Astrocyte (in vitro differentiated cells and primary cell): ENCODE measurements at places on chromosomes 6 and 20. TPM values are rescaled to one million over a fixed set of nuclear protein-coding genes. Genes with fewer than 3 reads are reported as not detected.
A peak's percentile ranks its signal among the peaks of the same experiment; 100 is the strongest.

GRCh38 chr6:118708744-118709143 lies 57.4 kb upstream of the CEP85L start:
- DNase-seq, result peak; percentile 61

The KCNK16 gene
- not detected in 2 replicates for total RNA-seq

- DNase-seq, result no peak
These were observed 85.9 kb upstream of the PRSS16 start for GRCh38 chr6:27161603-27161945.

DNA sequence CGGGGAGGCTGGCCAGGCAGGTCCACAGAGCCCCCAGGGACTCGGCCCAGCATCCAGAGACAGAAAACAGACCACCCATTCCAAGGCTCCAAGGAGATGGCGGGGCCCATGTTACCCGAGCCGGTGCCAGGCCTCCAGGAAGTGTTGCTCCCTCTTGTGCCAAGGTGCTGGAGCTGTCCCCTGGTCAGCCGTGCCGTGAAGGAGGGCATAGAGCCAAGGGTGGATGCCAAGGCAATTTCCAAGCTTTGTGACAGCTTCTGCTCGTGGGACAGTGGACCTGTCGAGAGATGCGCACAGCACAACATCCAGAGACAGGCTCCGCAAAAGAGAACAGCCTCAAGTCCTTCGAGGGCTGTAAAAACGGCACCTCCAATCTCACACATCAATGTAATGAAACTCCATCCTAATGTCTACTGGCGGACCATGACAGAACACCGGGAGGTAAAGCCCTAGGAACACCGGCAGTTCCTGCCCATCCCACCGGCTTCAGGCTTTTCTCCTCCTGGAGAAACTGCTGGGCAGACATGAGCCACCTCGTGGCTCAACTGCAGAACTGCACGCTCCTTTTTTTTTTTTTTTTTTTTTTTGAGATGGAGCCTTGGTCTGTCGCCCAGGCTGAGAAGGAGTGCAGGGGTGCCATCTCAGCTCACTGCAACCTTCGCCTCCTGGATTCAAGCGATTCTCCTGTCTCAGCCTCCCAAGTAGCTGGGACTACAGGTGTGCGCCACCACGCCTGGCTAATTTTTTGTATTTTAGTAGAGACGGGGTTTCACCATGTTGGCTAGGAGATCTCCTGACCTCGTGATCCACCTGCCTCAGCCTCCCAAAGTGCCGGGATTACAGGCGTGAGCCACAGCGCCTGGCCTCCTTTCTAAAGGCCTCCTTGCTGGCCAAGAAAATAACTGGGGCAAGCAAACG lies 30.9 kb upstream of the AVP start:
- peak; percentile 20 for DNase-seq
